ENCODE measurements at places on chromosomes 3 and 15.

GRCh38 chr3:143628971-143629370 is 219.3 kb downstream of the SLC9A9 start:
- no peak for DNase-seq

DNA sequence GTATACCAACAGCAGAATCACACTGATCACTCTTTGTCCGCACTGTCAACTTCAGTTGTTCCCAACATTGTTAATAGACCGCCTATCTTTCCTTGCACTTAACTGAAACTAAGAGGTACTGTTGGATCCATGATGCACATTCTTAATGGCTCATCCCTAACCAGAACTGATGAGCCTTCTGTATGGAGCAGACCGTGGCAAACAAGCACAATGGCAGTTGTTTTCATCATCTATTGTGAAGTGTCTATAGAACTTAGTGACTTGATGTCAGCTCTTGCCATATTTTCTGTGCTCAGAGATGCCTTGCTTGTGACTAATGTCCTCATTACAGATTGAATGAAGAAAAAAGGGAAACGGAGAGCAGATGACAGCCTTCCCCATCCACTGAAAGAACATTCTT is 347.4 kb downstream of the NLGN1 start:
- DNase-seq: no peak

- peak; percentile 90 for DNase-seq
Measured at GRCh38 chr3:117628823-117629291, 919.3 kb downstream of the TUSC7 start.

DNA sequence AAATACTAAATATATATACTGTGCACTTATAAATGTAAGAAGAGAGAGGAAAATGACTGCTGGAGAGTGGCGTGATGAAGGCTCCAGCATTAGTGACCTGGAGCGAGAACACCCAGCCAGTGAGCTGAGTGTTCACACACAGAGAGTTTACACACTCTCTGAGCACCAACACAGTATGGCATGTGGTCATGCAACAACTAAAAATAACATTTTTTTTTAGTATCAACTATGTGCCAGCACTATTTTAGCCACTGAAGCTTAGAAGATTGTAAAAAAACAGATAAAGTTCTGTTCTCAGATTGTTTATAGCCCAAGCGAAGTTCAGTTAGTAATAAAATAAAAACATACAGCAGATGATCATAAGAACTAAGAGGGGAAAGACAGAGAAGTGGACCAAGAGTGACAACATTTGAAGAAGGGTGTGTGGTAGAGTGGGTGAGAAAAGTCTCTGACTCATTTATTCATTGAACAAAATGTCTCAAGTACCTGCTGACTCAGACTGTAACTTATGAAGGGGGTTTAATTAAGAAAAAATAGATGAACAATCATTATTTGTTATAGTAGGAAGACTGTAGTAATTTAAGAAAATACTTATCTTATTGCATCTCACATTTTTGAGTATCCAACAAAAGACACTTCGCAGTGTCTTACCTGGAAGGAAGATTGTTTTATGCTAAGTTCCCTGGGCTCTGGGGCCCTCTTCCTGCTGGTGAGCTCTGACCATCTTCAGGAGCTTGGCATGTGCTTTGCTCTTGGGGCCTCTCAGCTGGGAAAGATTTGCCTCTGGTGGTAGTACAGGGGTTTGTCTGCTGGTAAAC is 43.8 kb downstream of the GAP43 start:
- no peak for DNase-seq

- DNase-seq: no peak
Measured at GRCh38 chr3:178680037-178680436, 143.8 kb downstream of the KCNMB2 start.

GRCh38 chr15:90645873-90646575 is 71.1 kb upstream of the BLM start:
- no peak for DNase-seq

GRCh38 chr15:52186651-52187486 is 4.3 kb downstream of the GNB5 start:
- DNase-seq: no peak

- DNase-seq: no peak
Measured at GRCh38 chr3:100333970-100334487, 528 bp upstream of the NIT2 start.

DNA sequence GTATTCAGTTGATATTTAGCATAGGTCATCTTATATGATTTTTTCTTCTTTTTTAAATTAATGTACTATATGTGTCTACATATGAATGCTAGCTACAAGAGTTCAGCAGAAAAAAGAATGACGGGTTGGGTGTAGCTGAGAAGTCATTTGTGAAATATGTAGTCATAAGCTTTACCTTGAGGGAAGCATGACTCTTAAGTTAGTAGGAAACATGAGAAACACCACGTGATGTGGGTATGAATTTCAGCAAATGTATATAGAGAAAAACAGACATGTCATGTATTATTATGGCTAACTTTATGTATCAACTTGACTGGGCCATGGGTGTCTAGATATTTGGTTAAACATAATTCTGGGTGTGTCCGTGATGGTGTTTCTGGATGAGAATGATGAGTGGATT is 125.0 kb downstream of the RAP2B start:
- no peak for DNase-seq

DNA sequence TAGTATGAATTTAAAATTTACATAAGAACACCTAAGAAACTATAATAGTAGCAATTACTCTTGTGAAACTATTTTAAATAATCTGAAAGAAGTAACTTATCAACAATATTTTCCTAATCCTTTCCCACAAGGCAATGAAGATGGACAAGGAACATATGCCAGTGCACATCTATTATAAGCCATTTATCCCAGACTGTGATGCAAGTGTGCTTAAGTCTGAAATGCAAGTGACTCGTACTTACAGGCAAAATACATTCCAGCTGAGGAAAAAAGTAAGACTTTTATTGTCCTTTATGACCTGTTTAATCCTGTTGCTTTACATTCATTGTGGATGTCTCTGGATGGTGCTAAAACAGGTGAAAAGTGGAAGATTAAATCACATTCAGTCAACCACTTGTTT is 709.4 kb downstream of the ZNF385D start:
- no peak for DNase-seq

DNA sequence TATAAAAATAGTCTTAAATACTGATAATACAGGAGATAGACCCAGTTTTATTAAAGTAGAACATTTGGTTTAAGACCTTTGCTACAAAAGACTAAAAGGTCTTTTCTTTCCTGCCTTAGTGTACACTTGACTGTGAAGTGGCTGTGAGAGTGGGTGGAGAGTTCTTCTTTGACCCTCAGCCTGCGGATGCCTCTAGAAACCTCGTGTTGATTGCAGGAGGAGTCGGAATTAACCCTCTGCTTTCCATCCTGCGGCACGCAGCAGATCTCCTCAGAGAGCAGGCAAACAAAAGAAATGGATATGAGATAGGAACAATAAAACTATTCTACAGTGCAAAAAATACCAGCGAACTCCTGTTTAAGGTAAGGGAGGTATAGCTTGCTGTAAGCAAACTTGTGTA is 36.5 kb downstream of the OXNAD1 start:
- DNase-seq: no peak

DNA sequence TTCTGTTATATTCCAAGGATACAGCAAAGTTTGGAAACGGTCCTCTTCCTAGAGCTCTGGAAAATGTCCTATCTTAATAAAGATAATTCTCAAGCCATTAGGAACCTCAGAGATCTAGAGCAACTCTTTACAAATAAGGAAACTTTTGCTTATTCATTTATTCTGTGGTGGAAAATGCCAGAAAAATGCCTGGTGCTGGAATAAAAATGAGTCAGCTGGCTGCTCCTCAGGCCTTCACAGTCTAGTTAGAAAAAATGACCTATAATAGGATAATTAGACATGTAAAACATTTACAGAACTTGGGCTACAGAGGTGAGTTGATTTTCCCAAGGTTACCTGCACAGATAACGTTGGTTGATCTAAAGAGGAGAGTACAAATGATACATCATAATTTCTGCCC is 372.5 kb downstream of the NLGN1 start:
- DNase-seq: no peak

DNA sequence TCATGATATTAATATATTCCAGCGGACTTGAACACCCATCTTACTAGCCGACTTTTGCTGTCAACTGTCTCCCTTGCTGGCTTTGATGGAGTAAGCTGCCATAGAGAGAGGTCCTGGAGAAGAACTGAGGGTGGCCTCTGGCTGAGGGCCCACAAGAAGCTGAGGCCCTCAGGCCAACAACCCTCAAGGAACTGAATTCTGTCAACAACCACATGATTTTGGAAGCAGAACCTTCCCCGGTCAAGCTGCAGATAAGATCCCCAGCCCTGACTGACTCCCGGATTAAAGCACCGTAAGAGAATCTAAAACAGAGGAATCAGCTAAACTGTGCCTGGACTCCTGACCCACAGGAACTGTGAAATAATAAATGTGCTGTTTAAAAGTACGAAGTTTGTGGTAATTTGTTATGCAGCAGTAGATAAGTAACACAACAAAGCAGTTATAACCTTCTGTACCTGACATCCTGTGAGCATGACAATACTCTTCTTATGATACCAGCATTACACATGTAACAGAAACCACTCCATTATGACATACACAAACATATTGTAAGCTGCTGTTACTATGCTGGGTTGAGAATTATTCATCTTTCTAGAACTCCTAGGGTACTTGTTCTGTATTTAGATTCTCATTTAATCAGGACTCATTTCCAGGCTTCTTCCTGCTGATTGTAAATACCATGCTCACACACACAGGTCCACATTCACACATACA is 66.2 kb downstream of the HES1 start:
- no peak for DNase-seq

DNA sequence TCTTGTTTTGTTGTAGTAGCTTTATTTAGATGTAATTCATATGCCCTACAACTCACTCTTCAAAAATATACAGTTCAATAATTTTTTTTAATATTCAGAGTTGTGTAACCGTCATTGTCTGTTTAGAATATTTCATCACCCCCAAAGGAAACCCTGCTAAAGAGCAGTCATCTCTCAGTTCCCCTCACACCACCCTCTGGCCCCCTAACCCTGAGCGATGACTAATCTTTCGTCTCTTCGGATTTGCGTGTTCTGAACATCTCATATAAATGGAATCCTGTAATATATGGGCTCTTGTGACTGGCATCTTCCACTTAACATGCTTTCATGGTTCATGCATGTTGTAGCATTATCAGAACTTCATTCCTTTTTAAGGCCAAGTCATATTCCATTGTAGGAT is 183.8 kb downstream of the ATG7 start:
- DNase-seq: no peak

- DNase-seq: no peak
Measured at GRCh38 chr15:35630532-35630931, 84.6 kb upstream of the DPH6 start.

DNA sequence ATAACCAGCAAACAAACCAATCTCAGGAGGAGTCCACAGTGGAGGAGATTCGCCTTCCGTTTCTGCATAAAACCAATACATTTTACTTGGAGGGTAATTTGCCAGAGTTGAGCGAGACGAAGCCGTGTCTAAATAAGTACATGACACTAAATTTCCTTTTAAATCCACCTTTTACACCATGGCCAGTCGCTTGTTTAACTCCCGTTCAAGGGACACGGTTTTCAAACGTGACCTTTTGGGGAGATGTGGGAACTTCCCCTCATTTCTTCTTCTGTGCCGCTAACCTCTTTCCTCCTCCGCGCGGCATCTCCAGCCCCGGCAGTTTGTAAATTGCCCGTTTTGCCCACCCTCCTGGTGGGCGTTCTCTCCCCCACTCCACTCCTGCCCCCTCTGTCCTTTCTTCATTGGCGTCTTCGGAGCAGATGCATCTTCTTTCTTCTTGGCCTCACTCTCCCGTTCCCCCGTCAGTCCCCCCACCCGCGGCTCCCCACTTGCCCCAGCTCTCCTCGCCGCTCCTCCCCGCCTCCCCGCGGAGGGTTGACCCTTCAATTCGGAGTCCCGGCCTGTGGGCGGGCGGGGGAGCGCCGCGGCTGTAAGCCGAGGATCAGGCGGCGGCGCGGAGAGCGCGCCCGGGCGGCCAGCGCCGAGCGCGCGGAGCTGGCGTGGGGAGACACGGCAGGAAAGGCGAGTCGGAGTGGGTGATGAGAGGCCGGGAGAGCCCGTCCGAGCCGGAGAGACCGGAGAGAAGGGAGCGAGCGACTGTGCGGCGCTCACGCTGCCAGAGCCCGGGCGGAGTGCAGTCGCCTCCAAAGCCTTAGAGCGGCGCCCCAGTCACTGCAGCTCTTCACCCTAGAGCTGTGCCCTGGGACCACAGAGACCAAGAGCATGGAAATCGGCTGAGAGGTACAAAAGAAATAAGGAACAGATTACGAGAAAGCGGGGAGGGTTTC is at the start of gene NLGN1:
Gene NLGN1 (plus strand): TSS at position 584 of the 950 bp plus-strand sequence.
- peak; percentile 86 for DNase-seq

GRCh38 chr3:7447197-7447769 is 586.4 kb downstream of the GRM7 start:
- DNase-seq: no peak

DNA sequence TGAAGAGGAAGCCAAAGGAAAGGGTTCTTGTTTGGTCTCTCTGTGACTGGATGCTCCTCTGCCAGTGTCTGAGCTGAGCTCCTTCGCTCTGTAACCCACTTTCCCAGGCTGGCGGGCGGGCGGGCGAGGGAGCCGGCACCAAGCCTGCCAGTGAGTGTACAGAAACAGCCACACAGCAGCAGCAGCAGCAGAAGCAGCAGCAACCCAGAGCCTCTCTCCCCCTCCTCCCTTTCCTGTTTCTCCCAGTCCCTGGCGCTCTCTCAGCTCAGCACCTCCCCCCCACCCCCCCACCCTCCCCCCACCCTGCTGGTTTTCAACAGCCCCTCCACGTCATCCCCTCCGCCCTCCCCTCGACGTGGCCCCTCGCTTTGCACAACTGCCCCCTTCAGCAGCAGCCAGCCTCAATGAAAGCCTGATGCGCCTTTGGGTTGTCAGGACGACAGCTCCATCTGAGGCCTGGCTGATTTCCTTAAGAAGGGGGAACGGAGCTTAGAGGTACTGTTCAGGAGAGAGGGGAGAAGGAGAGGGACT is at the start of gene LSAMP:
Gene LSAMP (minus strand): TSS at position 177 of the 531 bp plus-strand sequence.
- peak; percentile 38 for DNase-seq

- DNase-seq: no peak
Measured at GRCh38 chr3:152961323-152961722, 126.4 kb downstream of the P2RY1 start.

DNA sequence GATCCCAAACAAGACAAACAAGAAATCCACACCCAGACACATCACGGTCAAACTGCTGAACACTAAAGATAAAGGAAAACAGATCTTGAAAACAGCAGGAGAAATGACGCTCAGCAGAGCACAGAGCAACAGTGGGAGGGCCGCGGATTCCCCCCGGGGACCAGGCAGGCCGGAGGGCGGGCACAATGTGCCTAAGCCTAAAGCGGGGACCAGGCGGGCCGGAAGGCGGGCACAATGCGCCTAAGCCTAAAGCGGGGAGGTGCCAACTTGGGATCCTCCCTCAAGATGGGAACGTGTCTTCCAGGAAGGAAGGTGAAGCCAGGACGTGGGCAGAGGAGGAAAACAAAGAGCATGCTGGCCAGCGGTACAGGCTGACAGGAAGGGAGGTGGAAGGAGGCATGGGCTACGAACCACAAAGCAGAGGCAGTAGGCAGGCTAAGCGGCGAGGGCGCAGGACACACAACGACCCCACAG is 31.1 kb downstream of the CYFIP1 start:
- DNase-seq: peak; percentile 45

GRCh38 chr15:31358957-31359701 is 32.5 kb downstream of the KLF13 start:
- no peak for DNase-seq

GRCh38 chr3:15316998-15317435 is 15.4 kb downstream of the SH3BP5 start:
- DNase-seq: peak; percentile 82

GRCh38 chr3:123790254-123791072 is 93.7 kb downstream of the MYLK start:
- DNase-seq: no peak

Data from muscle of back (tissue), 13 donors.